ENCODE measurements at places on chromosomes 7 and 10.

GRCh38 chr10:71323407-71323806 lies 4.3 kb downstream of the SLC29A3 start:
- no peak for ATAC-seq

GRCh38 chr10:71394926-71395562 lies 1.7 kb upstream of the CDH23 start:
- ATAC-seq, result no peak

DNA sequence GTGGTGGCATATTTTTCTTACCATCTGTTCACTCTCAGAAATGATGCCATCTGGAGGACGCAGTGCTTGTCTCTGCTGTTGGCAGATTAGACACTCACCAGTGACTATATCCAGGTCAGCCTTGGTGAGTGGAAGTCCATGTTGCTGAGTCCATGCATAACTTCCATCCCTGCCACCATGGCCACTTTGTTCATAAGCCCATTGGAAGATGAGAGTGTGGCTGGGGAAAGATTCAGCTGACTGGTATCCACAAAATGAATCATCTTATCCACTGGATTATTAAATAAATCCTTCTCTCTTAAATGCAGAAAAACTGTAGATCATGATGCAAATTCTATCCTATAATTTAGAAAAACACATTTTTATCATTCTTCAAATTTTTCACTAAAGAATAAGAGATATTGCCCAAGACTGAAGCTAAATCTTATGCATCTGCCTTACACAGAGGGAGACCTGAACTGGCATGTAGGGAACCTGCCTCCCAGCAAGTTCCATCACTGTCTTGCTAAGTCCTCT lies 726.9 kb downstream of the TNS3 start:
- no peak for ATAC-seq

DNA sequence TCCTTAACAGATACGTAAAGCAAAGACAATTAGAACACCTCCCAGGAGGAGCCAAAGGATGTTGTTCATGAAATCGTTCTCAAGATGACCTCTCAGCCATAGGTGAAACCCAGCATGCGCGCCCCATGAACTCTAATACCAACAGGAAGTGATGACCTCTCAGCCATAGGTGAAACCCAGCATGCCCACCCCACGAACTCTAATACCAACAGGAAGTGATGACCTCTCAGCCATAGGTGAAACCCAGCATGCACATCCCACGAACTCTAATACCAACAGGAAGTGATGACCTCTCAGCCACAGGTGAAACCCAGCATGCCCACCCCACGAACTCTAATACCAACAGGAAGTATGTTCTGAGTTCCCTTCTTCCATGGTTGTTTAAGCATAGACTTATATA lies 205.2 kb upstream of the ADARB2 start:
- ATAC-seq, result no peak

DNA sequence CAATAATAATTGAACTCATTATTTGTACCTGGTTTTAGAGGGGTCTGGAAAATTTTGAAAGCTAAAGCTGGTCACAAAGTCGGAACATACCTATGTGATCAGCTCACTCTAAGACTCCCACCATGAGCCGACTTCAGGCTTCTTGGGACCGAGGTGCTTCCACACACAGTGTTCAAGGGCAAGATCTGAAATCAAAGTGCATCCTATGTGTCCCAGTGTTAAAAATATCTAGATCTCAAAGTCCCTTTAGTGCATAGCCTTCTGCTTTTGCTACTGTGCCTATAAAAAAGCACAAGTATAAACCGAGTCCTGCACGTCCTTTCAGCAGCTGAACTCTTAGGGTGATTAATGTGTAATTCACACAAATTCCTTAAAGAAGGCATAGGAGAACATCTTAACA lies 43.5 kb upstream of the FXYD4 start:
- no peak for ATAC-seq

GRCh38 chr10:119703903-119704508 lies 21.8 kb upstream of the INPP5F start:
- no peak for ATAC-seq

GRCh38 chr10:5413012-5413938 lies 918 bp downstream of the NET1 start:
- ATAC-seq, result peak; percentile 6

- ATAC-seq, result no peak
Measured at GRCh38 chr10:100020886-100021253, 11.1 kb upstream of the DNMBP start.

GRCh38 chr10:76647301-76647700 lies 990.3 kb downstream of the KCNMA1 start:
- no peak for ATAC-seq

GRCh38 chr7:116952635-116953371 lies 498 bp upstream of the ST7 start:
- no peak for ATAC-seq

- ATAC-seq, result no peak
Measured at GRCh38 chr10:49463605-49464004, 67.7 kb upstream of the DRGX start.

GRCh38 chr7:71286924-71287323 lies 155.0 kb downstream of the GALNT17 start:
- ATAC-seq, result peak; percentile 51

DNA sequence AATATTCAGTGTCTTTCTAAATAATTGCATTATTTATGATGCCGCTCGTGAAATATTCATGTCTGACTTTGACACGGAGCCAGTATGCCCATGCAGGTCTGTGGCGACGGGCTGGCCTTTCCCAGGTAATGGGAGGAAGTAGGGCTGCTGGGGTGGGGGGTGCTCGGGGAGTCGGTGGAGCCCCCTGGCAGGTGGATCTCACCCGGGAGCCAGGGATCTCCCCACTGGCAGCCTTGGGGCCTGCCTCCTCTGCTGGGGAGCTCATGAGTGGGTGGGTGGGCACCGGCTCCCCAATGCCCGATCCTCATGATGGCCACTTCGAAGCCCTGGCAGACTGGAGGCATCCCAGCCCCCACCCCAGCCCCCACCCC lies 52.8 kb downstream of the PWWP2B start:
- ATAC-seq, result no peak

- no peak for ATAC-seq
Measured at GRCh38 chr10:7298495-7298894, 112.3 kb downstream of the SFMBT2 start.

DNA sequence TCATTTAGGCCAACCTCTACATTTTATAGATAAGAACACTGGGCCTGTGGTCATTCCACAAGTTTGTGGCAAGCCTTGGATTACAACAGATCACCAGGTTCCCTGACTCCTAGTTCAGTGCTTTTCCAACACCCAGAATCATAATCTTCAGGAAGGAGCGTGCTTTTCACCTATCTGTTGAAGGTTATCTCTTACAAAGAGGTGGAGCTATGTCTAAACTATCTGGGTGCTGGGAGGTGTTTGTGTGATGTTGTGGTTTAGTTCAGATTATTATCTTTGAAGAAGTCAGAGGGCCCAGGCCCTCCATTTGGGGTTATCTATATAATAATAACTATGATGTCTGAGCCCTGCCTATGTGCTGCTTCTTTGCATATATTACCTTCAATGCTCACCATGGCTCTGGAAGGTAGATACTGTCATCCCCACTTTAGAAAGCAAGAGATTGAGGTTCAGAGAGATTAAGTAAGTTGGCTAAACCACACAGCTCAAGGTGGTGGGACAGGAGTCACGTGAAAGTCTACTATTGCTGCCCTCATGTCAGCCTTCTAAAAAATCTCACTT lies 24.0 kb downstream of the IL2RA start:
- no peak for ATAC-seq

- no peak for ATAC-seq
Measured at GRCh38 chr10:69425511-69426298, 9.0 kb upstream of the TACR2 start.

GRCh38 chr7:30468041-30468440 lies 10.5 kb downstream of the NOD1 start:
- no peak for ATAC-seq

DNA sequence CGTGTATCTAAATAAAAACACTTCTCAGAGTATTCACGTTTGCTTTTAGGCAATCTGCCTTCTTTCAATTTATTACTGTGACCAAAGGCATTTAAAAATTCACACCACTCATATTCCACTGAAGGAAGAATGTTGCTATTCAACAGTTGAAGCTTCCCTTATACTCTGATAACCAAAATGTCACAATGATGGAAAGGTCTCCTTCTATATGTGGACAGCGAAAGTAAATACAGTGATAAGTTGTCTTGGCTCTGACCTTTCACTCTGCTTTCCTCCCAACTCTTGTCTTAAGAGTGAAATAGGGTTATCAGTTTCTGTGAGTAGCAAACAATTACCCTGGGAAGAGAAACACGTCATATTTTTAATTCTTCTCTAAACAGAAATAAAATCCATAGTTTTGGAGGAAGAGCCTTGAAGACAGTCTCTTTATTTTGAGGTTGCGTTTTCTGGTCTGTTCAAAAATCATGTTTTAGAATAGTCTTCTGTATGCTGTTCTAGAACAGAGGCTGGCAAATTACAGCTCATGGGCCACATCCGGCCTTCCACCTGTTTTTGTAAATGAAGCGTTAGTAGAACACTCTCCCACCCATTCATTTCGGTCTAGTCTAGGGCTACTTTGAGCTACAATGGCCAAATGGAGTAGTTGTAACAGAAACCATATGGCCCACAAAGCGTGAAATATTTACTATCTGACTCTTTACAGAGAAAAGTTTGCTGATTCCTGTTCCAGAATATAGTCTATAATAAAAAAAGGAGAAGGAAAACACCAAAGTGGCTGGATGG lies 41.3 kb downstream of the ETV1 start:
- ATAC-seq, result no peak

- ATAC-seq, result no peak
Measured at GRCh38 chr10:44325596-44326307, 59.1 kb downstream of the CXCL12 start.

- ATAC-seq, result no peak
Measured at GRCh38 chr7:27889800-27890199, 149.8 kb downstream of the TAX1BP1 start.

- no peak for ATAC-seq
Measured at GRCh38 chr7:4014346-4015050, 667.6 kb upstream of the FOXK1 start.

DNA sequence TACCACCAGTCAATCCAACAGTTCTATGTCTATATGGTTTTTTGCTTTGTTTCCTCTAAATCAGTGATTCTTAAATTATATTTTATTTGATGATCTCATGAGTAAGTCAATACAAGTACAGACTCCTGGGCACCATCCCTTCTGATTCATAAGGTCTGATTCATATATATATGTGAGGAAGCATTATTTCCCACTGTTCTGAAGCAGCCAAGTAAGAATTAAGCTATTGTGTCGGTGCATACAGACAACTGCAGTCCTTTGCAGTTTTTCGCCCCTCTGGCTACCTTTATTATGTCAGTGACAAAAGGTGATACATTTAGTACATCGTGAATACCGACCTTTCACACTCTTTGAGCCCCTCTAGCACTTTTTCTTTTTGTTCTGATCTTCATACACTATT lies 1079.6 kb upstream of the C7orf33 start:
- no peak for ATAC-seq

DNA sequence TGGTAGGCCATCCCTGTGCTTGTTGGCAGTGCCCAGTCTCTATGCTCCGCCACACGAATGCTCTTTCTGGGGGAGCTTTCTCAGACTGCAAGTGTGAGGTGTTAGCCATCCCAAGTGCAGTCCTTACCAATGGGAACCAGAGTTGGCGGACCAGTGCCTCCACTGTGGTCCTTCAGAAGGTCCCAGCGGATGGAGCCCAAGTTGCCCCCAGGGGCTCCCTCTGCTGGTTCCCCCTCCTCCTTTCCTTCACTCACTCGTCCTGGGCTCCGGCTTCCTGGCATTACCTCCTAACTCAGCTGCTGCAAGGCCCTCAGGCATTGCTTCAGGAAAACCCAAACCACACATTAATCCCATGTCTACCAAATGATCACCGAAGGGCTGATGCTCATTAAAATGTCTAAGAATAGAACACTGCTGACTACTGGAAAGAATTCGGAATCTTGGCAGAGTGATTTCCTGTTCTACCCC lies 139.8 kb downstream of the CUBN start:
- no peak for ATAC-seq

GRCh38 chr10:21498377-21498776 lies 27.1 kb downstream of the SKIDA1 start:
- ATAC-seq, result no peak

- no peak for ATAC-seq
Measured at GRCh38 chr7:47501406-47501805, 80.5 kb downstream of the TNS3 start.

- no peak for ATAC-seq
Measured at GRCh38 chr10:124657806-124658205, 86.4 kb downstream of the FAM53B start.

GRCh38 chr10:123472606-123473005 lies 193.5 kb upstream of the GPR26 start:
- no peak for ATAC-seq

- no peak for ATAC-seq
Measured at GRCh38 chr10:100489396-100489795, 26.6 kb downstream of the WNT8B start.

- no peak for ATAC-seq
Measured at GRCh38 chr10:72114706-72115450, 26.5 kb upstream of the SPOCK2 start.

DNA sequence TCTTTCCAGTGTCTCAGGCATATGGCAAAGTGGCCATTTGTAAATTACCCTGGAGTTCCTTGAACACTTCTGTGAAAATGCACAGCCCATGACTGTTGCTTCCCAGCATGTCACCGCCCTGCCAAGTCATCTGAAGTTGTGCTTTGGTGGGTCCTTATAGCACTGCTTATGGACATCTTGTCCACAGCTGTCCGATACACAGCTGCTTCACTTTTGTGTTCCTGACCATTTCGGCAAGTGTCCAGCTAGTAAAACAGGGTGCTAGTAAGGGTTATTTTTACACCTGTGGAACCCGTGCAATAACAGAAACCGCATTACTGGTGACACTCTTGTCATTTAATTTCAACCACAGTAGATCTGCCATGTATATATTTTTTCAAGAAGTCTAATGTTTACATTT lies 29.7 kb downstream of the PIP4K2A start:
- no peak for ATAC-seq

- no peak for ATAC-seq
Measured at GRCh38 chr10:95651346-95652060, 5.0 kb downstream of the ALDH18A1 start.

DNA sequence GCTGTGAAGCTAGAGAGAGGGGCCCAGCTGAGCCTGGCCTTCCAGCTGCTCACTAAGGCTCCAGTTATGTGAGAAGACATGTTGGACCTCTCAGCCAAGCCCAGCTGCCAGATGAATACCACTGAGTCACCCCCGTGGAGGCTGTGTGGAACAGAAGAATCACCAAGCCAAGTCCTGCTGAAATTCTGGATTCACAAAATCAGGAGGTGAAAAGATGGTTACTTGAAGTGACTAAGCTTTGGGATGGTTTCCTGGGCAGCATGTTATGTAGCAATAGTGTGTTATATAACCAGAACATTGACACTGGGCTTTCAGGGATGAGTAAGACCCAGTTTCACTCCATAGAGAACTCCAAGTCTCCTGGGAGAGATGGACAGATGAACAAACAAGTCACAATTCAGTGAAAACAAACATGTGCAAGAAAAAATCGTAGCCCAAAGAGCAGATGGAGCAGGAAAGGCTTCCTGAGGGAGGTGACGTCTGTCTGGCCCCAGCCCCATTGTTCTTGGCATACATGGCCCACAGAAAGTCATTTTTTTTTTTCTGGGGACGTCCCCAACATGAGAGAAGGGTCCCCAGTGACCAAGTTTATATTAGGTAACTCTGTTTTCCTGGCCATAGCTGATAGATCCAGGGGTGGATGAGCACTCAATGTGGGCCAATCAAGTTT lies 64.1 kb upstream of the PDZD8 start:
- ATAC-seq, result peak; percentile 87
